Stimulated activated CD8-positive, alpha-beta memory T cell treated with anti-CD3 and anti-CD28 coated beads, Interleukin-4, amount 100 ng/mL, for 1 hour (primary cell): ENCODE measurements at places on chromosomes 1 and 21.

GRCh38 chr1:178599745-178600144 is 86.8 kb downstream of the TEX35 start:
- DNase-seq = no peak

DNA sequence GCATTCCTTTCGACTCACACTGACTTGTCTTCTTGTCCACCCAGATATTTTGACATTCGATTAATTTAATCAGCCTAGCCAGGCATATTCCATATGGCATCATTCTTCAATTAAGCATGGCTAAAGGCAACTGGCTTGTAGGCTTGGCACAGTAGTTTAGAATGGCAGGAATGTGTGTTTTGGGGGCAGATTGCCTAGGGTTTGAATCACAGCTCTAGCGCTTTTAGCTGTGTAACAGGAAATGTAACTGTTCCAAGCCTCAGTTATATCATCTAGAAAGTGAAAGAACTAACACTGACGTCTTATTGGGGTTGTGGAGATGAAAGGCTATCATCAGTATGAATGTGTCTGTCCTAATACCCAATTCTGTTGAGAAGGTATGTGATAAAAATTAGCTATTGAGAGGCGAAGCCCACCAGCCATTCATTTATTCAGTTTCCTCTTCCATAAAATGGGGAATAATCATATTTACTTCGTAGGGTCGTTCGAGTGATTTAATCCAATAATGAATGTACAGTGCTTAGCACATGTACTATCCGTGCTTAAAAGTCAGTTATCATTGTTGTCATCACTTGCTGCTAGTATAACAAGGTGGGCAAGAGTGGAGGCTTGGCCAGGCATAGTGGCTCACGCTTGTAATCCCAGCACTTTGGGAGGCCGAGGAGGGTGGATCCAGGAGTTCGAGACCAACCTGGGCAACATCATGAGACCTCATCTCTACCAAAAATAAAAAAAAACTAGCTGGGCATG is 41.6 kb upstream of the GRHL3 start:
- DNase-seq = no peak

DNA sequence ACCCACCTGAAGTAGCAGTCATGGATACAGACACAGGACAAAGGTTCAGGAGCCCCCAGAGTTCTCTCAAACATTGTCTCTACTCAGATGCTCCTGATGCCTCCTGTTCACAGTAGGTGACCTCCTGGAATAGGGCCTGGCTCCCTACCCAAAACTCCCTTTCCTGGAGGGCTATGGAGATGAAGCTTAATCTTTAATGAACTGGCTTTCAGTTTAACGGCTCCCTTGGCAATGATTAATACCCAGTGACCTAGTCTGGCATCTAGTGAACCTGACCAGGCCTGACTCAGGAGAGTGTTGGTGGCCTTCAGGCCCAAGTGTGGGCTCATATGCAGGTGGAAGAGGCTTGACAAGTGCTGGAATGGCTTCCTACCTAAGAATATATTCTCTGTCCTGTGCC is 65.2 kb upstream of the TRABD2B start:
- DNase-seq = no peak

- no peak for DNase-seq
These were observed 6.8 kb downstream of the C1orf167 start for GRCh38 chr1:11768821-11769220.

GRCh38 chr1:21903638-21904453 is 33.3 kb downstream of the HSPG2 start:
- no peak for DNase-seq

- no peak for DNase-seq
These were observed 711.2 kb downstream of the MRPL39 start for GRCh38 chr21:24895885-24896734.

- no peak for DNase-seq
These were observed 575.5 kb downstream of the PTPRU start for GRCh38 chr1:29811727-29812407.

DNA sequence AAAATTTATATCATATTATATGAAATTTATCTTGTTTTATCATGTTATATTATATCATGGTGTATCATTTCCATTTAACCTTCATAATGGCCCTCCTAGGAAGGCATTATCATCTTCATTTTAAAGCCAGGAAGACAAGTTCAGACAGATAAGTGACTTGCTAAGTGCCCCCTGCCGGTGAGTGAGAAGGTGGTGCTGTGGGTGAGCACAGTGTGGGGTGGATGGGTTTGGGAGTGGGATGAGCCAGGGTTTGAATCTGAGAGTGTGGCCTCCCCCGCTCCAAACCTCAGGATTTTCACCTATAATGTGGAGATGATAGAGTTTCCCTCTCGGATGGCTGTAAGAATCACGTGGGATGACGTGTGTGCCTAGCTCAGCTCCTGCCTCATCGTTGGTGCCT is 108.7 kb upstream of the IGSF21 start:
- no peak for DNase-seq

GRCh38 chr21:44510508-44511218 is 29.3 kb downstream of the KRTAP10-1 start:
- DNase-seq = peak; percentile 66

DNA sequence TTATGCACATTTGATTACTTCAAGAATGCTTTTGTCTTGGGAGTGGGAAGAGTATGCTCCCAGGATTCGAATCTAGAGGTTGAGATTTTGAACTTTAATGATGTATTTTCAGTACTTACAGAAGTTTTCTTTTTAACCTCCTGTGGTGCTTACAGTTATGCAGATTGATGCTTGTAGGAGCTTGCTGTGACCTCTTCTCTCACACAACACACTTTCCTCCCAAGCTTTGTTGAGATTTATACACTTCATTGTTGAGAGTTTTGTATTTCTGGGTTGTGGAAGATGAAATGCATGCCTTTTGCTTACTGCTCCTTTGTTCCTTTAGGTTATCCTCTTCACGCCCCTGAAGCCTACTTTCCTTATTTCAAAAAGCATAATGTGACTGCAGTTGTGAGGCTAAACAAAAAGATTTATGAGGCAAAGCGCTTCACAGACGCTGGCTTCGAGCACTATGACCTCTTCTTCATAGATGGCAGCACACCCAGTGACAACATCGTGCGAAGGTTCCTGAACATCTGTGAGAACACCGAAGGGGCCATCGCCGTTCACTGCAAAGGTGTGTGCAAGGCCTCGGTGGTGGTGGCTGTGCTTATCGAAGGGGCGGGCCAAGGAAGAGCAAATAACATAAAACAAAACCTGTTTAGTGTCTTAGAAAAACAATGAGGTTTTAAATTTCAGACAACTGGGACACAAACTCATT is 75.5 kb upstream of the GPR88 start:
- DNase-seq = no peak

DNA sequence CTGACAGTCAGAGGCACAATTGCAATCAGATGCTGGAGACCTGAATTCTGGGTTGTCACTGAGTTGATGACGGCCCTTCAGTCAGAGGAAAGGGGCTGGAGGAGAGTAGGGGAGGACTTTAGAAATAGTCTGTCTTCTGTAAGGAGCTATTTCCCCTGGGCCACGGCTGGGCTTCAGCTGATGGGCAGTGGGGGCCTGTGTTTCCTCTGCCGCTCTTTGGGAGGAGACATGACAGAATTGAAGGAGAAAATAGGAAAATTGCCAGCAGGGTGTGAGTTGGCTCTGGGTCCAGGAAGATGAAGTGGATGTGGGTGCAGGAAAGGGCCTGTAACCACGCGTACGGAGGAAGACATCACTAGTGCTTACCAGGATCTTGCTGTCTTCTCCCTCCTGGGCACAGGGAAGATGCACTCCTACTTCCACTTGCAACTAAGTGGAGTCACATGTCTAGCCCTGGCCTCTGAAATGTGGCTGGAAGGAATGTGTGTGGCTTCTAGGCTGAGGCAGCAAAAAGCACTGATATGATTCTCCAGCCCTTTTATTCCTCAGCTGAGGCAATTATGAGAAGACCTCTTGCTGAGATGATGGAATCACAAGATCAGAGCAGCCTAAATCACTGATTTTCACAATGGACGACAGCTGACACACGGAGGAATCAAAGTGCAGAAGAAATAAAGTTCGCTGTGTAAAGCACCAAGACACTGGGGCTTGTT is 250.0 kb downstream of the GRIK3 start:
- DNase-seq = no peak

DNA sequence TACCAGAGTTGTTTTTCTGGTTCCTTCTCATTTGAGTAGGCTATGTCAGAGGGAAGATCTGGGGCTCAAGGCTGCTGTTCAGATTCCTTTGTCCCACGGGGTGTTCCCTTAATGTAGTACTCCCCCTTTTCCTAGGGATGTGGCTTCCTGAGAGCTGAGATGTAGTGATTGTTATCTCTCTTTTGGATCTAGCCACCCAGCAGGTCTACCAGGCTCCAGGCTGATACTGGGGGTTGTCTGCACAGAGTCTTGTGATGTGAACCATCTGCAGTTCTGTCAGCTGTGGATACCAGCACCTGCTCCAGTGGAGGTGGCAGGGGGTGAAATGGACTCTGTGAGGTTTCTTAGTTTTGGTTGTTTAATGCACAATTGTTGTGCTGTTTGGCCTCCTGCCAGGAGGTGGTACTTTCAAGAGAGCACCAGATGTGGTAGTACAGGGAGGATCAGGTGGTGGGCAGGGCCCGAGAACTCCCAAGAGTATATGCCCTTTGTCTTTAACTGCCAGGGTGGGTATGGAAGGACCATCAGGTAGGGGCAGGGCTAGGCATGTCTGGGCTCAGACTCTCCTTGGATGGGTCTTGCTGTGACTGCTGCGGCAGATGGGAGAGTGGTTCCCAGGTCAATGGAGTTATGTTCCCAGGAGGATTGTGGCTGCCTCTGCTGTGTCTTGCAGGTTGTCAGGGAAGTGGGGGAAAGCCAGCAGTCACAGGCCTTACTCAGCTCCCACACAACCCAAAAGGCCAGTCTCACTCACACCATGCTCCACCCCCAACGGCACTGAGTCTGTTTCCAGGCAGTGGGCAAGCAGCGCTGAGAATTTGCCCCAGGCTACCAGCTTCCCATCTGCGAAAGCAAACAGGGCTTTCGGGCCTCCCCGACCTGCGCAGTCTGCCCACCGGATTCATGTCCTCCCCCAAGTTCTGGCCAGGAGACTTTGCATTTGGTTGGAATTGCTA is 64.2 kb downstream of the SERINC2 start:
- DNase-seq = no peak

GRCh38 chr1:177838907-177839485 is 130.9 kb downstream of the SEC16B start:
- DNase-seq = no peak

- DNase-seq = no peak
These were observed 153.8 kb downstream of the ATG4C start for GRCh38 chr1:62937634-62938296.
